ENCODE measurements at places on chromosomes 13 and 19.

GRCh38 chr19:55642153-55643002 lies 1.1 kb upstream of the ZNF581 start:
- DNase-seq, result no peak

DNA sequence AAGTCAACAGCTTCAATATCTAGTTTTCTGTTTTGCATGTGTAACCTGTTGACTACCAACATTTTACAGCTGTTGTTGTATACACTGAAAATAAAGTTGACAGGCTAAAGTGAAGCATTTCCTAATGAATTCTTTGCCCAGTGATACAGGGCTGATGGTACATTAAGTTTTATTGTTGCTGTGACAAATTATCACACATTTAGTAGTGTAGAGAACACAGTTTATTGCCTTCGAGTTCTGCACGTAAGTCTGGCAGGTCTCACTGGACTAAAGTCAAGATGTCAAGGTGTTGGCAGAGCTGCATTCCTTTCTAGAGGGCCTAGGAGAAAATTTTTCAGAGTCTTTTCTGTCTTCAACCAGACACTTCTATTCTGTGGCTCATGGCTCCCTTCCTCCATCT lies 184.2 kb downstream of the SLITRK6 start:
- no peak for DNase-seq

DNA sequence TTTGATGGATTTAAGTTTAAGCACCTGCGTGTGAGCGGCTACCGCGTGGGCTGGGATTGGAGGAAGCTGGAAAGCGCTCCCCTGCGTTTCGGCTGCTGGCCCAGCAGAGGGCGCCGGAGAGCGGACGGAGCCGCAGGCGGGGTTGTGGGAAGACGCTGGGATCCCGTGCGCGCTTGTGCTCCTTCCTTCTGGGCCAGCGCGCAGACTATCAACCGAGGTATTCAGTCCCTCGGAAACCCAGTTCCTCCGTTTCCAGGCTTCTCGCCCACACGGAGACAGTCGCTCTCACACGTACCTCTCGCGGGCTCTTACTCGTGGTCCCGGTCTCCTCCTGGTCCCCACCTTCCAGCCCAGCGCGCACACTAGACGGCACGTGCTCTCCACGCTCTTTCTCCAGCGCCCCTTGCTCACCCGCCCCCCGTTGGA lies 28.8 kb downstream of the EPN1 start:
- DNase-seq, result peak; percentile 28

- DNase-seq, result no peak
Measured at GRCh38 chr13:42875475-42876269, 94.3 kb downstream of the FAM216B start.

GRCh38 chr13:40586886-40587565 lies 79.4 kb downstream of the FOXO1 start:
- no peak for DNase-seq

GRCh38 chr13:61086087-61086486 lies 329.6 kb downstream of the PCDH20 start:
- no peak for DNase-seq

DNA sequence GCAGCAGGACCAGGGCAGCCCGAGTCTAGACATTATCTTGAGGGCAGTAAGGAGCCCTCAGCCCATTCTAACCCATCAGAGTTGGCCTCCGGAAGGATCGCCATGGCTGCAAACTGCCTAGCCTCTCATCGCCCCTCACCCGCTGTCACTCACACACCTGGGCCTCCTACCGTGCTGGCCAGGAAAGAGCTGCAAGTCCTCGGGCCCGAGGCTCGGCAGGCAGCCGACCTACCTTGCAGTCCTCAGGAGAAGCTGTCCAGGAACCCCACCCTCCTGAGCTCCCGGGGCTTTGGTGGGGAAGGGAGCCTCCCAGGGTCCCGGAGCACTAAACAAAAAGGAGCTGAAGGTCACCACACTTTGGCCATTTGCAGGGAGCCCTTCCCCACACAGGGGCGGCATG lies 46.8 kb downstream of the CCNE1 start:
- DNase-seq, result no peak

DNA sequence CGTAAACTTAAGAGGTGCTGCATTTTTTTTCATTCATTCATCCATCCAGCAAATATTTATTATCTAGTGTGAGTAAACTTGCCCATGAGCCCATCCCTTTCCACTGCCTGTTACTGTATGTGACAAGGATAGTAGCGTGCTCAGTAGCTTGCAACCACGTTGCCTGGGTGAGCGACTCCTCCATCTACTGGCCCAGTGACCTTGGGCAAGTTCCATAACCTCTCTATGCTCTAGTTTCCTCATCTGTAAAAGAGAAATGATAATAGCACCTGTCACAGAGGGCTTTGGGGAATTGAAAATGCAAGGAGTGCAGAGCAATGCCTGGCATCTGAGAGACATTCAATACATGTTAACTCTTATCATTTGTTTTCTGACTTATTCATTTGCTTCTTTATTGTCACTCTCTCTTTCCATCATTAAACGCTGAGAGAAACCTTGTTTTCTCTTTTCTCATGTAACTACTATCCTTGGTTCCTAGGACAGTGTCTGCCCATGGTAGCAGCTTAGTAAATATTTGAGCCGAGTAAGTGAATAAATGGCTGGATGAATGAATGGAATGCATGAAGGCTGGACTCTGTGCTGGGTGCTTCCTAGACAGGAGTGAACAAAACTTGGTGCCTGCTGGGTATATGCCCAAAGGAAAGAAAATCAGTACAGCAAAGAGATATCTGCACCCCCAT lies 19.9 kb downstream of the LRCH1 start:
- no peak for DNase-seq

- DNase-seq, result no peak
Measured at GRCh38 chr19:7376151-7376852, 27.6 kb downstream of the ARHGEF18 start.

DNA sequence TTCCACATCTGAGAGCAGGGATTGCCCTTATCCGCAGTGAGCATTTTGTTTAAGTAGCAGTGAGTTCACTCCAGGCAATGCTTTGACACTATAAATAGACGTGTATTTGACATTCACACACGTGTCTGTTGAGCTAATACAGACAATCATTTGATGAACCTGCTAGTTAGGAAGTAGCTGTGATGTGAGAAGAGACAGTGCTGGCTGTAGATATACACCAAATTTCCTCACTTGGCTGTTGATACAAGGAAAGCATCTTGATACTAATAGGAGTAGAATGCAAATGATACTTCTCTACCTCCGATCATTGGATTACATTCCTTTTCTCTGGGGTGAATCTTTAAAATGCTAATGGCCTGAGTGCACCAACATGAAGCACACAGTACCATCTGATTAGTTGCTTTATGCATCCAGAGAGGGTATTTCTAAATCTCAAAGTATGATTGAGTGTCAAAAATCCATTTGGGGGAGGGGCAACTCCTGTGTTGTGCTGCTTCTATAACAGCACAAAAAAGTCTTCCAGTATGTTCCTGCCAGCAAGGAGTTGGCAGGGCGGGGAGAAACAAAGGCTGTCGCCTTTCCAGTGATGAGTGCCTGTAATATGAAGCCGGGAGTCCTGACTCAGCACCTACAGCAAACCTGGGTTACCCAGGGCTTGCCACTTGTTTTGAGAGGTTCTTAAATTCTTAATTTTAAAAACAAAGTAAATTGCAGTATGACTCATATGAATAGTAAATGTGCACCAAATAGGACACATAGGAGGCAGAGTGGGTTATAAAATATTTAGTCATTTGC lies 7.0 kb downstream of the CUL4A start:
- no peak for DNase-seq

GRCh38 chr19:14383661-14384555 lies 2.7 kb downstream of the ADGRE5 start:
- no peak for DNase-seq

GRCh38 chr19:49855676-49856573 lies 5.0 kb downstream of the PTOV1 start:
- DNase-seq, result no peak

DNA sequence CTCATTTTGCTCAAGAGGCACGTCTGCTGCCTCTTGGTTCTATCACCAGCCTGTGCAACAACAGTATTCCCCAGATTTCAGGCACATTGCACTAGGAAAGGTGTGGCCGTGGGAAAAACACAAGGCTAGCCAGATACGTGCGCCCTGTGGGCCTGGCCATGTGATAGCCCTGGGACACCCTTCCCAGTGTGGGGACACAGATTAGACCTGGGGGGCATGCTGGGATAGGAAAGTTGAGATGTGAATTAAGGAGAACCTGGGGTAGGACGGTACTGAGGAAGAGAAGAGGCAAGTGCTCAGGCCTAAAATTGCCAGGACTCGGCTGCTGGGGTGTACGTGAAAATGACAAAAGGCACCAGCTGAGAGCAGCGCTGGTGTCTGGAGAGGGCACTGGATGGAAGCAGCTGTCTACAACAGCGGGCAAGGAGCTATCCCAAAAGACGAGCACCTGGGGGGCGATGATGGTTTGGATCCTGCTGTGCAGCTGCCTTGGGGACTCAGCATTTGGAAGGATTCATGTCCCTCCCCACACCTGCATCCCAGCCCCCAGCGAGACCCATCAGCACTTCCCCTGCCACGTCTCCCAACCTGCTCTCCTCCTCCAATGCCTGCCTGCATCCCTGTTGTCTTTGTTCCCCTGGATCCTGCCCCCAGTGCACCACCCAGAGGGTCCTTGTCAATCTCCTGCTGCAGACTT lies 54.3 kb downstream of the GGACT start:
- no peak for DNase-seq

- no peak for DNase-seq
Measured at GRCh38 chr13:70795484-70795883, 687.2 kb upstream of the KLHL1 start.

DNA sequence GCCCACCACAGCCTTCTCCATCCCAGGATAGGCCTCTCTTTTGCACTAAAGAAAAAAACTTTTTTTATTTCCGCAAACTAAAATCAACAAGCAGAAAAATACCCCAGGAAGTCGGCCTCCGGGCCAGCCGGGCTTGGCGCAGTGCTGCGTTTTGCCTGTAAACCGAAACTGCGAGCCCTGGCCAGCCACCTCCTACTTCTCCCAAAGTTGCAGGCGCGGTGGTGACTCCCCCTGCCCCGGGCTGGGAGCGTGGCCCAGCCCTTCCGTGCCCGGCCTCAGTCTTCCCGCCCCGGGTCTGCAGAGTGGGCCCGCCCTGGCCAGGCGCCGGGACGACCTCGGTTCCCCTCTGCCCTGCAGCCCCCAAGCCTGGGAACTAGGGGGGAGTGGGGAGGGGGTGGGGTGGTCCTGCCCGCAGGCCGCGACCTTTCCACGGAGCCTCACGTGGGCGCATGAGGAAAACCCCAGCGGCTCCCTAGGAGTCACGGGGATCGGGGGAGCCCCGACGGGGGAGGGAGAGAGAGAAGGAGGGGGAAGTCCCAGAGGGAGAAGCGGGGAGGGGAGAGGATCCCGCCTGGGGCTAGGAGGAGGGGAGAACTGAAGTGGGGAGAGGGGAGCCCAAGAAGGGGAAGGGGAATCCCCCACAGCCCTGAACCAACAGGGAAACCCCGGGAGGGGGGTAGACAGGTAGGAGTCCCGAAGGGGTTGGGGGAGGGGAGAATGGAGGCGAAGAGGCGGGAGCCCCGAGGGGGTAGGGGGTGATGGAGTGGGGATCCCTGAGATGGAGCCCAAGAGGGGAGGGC lies 3.0 kb downstream of the GADD45B start:
- DNase-seq, result peak; percentile 39

- no peak for DNase-seq
Measured at GRCh38 chr19:2166741-2167738, 3.3 kb downstream of the DOT1L start.

- no peak for DNase-seq
Measured at GRCh38 chr13:106393776-106394175, 141.7 kb downstream of the EFNB2 start.

- no peak for DNase-seq
Measured at GRCh38 chr13:113879494-113880360, 15.9 kb upstream of the GAS6 start.

GRCh38 chr13:25971459-25972145 lies 80.2 kb downstream of the SHISA2 start:
- no peak for DNase-seq

GRCh38 chr13:76597868-76598267 lies 288.3 kb downstream of the KCTD12 start:
- DNase-seq, result no peak

- DNase-seq, result no peak
Measured at GRCh38 chr13:57311009-57311586, 144.1 kb downstream of the PRR20E start.

DNA sequence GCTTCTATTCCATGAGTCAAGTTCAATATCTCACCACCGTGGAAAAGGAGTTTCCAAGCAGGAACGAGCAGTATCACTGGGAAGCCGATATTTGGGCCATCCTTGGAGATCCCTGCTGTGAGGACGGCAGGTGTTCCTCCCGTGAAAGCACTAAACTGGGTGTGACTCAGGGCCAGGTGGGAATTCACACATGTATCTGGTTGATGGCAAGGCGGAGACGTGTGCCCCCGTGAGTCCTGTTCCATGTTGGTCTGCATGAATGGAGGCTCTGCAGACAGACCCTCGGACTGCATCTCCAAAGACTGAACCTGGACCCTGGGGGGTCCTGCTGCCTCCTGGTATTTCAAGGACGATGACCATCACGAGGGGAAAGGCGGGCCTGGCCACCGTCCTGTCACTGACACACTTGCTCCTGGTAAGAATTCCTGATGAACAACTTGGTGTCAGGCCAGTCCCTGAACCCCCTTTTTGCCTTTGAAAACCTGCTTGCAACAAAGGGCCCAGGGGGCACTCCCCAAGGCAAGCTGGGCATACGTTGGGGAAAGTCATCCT lies 22.8 kb upstream of the GAS6 start:
- DNase-seq, result no peak

DNA sequence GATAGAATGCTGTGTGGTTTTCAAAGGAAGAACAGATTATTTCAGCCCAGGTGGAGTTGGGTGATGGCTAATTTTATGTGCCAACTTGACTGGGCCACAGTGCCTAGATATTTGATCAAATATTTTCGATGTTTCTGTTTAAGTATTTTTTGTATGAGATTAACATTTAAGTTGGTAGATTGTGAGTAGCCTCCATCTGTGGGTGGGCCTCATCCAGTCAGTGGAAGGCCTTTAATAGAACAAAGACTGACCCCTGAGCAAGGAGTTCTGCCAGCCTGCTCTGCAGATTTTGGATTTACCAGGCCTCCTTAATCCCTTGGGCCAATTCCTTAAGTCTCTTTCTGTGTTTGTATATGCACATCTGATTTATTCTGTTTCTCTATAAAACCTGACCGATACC lies 13.9 kb downstream of the LSM14A start:
- DNase-seq, result no peak

Measured in stimulated activated CD8-positive, alpha-beta memory T cell treated with anti-CD3 and anti-CD28 coated beads, Interleukin-15, amount 100 ng/mL, for 24 hours (primary cell).